ENCODE measurements at places on chromosomes 2 and 18.

GRCh38 chr2:55992455-55992854 is 68.9 kb upstream of the EFEMP1 start:
- no peak for DNase-seq

GRCh38 chr2:206846981-206847834 is 81.8 kb downstream of the FASTKD2 start:
- DNase-seq, result no peak

DNA sequence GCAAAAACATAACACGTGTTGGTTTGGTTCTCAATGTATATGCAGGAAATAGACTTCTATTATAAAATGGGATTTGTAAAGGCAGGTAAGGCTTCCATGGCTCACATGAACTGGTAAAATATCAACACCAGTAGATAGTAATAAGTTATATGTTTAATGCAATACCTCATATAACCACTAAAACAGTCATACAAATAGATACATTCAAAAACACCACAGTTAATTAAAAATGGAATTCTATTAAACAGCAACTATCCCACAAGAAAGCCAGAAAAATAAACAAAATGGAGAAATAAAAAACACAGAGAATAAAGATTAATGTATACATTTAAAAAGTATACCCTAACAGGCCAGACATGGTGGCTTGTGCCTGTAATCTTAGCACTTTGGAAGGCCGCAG is 243.8 kb upstream of the LRATD1 start:
- no peak for DNase-seq

DNA sequence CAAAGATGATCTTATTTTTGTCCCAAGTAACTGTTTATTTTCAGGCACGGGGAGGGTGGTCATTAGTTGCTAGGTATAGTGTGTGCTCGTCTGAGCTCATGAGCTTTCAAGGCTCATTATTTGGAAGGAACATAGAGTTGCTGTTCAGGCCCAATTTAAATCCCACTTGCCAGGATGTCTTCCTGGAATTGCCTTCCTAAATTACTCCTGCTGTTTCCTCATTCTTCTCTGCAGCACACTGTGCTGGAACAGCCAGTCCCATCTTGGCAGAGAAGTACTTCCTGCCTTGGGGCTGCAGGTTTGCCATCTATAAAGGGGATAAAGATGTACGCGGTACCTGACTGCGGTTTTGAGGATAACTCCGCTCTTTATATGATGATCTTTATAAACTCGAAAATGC is 37.3 kb downstream of the GREB1 start:
- DNase-seq, result no peak

GRCh38 chr2:240435948-240436682 is 652 bp downstream of the GPC1 start:
- DNase-seq, result no peak

- no peak for DNase-seq
These were observed 633.9 kb downstream of the PLCL1 start for GRCh38 chr2:198438331-198438730.

DNA sequence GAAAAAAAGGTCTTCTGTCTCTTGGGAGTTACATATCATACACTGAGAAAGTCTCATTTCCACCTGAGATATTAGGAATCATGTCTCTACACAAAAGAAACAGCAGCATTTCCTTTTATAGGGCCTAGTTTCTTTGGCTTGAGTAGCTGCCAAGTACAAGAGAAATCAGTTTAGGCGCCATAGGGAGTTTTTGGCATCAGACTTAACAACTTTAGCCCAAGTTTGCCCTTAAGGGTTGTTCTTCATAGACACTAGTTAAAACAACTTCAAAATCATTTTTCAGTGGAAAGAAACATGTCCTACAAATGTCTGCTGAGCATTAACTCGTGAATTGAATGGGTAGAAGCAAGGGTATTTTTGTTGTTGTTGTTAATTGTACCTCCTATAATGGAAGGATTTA is 587.0 kb upstream of the DSEL start:
- DNase-seq, result no peak

- DNase-seq, result no peak
These were observed 336.8 kb downstream of the RBM43 start for GRCh38 chr2:150924878-150925277.

DNA sequence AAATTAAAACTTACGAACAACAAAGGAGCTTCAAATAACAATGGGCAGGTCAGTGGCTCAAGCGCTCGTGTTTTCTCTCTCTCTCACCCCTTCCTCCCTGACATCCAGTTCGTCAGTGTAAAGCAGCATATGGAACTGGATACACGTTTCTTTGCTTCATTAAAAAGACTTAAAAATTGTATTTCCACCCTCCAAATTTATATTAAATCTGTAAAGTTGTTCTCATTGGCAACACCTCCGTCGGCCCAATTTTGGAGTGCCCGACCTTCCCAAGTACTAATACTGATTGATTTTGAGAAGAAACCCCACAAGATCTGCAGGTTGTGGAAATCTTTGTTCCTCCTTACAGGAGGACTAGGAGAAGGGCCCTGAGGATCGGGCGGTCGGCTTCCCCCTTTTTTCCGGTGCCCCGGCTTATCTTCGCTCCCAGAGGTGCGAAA is 2.2 kb downstream of the TBR1 start:
- DNase-seq, result no peak

GRCh38 chr2:156659694-156660093 is 223.5 kb downstream of the GPD2 start:
- no peak for DNase-seq

GRCh38 chr2:30683236-30683956 is 123.8 kb downstream of the CAPN13 start:
- no peak for DNase-seq

DNA sequence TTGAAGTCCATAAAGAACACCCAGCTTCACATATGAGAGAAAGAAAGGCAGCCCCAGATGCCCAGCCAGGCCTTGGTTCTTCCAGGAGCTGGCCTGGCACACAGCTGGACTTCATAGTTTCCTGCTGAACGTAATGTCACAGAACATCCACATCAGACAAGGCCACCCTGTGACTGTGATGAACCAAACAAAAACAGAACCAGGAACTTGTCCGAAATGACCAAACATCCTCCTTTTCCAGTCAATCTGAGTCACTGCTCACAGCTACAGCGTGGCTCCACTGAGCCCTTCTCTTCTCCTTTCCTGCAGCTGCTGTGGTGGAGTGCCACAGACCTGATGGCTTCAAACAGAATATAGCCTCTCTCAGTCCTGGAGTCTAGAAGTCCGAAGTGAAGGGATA is 45.4 kb upstream of the PAPOLG start:
- no peak for DNase-seq

DNA sequence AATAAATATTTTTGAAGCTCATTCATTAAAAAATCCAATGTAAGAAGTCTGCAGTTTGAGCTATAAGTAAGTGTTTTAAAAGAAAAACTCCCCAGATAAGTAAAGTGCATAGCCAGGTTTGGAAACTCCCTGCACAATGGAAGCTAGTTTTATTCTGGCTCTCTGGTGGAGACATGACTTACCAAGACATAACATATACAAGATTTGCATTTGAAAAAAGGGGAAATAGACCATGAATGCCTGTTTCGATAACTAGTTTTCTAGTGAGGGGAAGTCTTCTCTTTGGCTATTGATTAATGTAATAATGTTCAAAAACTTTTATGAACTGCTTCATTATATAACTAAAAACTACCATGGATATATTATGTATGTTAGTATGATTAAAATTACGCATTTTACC is 435.2 kb downstream of the ARHGAP15 start:
- no peak for DNase-seq

GRCh38 chr2:221423210-221423804 is 148.8 kb downstream of the EPHA4 start:
- no peak for DNase-seq

DNA sequence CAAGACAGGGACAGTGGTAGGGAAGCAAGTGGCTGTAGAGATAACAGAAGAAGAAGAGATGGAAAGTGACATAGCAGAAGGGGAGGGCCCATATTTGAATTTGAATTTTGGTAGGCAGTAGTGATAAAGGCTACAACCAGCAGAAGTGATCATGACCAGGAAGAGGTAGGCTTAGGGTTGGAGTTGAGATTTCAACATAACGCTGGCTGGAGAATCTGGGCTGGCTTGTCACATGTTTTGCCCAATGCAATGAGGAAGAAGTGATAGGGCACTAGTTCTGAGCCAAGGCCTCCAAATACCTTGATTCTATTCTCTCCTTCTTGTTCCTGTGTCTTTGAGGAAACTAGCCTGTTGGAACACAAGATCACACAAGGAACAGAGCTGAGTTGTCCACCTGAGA is 69.4 kb downstream of the SCG2 start:
- DNase-seq, result no peak

- no peak for DNase-seq
These were observed 49.4 kb downstream of the CAVIN2 start for GRCh38 chr2:191797500-191797899.

GRCh38 chr18:45690975-45691815 is 32.8 kb upstream of the SLC14A1 start:
- peak; percentile 56 for DNase-seq

GRCh38 chr18:54260396-54261072 is 8.8 kb upstream of the POLI start:
- DNase-seq, result no peak

GRCh38 chr2:109349503-109350465 is 220.8 kb downstream of the SH3RF3 start:
- DNase-seq, result no peak

- DNase-seq, result no peak
These were observed 66.2 kb downstream of the RTP5 start for GRCh38 chr2:241935774-241936173.

GRCh38 chr2:86790676-86791572 is at the start of gene CD8A:
Gene CD8A, minus strand, starts transcription at chr2:86790913. Its CDS starts 88 bp downstream, at chr2:86790825.
- no peak for DNase-seq

- DNase-seq, result no peak
These were observed 4.1 kb downstream of the DSG3 start for GRCh38 chr18:31451625-31452024.

DNA sequence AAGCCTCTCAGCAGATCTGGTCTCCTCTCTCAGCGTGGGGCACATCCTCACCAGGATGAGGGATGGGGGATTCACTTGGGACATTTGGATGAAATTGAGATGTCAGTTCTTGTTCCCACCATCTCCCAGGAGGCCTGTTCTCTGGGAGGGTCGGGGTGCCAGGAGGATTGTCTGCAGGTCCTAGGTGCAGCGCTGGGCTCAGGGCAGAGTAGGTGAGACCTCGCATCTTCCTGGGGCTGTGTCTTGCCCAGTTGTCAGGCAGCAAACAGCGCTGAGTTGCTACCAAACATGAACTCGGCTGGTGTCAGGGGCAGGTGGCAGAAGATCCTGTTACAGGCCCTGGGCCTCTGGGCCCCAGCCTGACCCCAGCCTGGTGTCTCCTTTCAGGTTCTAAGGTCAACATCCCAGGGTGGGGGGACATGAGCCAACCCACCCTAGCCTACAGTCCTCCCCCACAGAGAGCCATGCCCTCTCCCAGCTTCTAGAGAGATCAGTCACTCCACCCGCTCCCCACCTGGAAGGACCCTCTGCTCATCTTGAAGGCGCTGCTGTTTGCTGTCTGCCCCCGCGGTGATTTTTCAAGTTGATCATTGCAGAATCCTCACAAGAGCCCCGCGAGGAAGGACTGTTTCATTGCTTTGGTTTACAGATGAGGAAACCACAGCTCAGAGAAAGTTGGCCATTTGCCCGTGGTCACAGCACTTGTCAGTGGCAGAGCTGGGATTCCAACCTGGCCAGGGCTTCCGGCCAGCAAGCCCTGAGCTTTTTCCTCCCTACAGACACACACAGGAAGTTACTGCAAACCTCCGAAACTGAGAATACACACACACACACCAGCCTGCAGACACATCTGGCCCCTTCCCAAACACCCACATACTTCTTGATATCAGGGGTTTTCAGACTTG is 83.9 kb downstream of the STPG4 start:
- no peak for DNase-seq

DNA sequence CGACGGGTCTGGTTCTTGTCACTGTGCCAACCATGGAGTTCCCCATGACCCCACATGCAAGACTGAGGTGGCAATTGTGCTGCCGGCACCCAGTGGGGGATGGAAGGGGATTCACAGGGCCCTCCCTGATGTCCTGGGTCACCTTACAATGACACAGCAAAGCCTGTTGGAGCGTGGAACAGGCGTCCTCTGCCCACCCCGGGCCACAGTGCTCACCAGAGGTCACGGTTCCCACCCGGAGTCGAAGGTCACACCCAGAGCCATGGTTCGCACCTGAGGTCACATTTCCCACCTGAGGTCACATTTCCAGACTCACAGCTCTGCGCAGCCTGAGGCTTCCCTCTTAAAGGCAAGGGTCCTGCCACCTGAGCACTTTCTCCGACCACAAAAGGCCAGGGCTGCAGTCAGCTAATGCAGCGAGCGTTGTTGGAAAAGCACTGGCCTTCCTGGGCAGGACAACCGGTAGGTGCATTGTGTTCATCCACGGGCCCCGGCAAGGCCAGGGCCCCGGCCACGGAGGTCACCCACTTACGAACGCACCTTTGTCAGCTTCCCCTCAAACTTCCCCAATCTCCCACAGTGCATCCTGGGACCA is 24.0 kb downstream of the KIF1A start:
- no peak for DNase-seq

- DNase-seq, result no peak
These were observed 348.2 kb upstream of the GYPC start for GRCh38 chr2:126307740-126308139.

DNA sequence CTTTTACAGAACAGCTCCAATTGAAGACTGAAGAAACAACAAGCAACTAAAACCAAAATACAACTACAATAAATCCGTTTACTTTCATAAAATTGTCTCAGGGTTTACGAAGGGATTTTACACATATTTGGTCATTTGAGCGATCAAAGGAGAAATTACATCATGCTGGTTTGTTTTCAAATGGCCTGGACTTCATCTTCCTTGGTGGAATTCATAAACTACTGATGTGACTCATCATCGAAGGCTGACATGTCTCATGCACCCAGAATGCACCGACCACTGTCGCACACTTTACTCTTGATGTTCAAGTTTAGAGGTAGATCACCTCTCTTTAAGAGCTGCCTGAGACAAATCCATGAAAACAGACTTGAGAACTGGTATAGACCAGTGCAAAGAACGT is 25.6 kb upstream of the PMAIP1 start:
- DNase-seq, result no peak

DNA sequence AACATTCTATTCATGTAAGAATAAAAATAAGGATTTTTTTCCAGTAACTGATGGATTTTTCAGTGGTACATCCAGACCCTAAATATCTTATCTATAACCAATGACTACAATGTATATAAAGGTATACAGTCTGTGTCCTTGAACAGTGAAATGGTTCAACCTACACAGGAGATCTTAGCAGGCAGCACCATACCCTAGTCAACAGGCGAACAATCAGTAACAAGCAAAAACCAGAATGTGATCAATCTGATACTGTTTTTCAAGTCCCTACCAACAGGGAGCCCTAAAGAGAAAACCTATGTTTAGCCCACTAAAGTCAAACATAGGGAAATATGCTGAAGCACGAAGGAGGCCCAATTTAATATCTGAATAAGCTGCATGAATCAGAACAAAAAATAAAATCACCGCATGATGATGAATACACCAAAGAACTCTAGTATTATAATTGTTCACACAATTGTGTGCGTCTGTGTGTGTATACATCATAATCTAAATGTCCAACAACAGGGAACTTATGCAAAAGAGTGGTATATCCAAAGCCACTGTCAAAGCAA is 26.0 kb downstream of the PTPN2 start:
- DNase-seq, result no peak
